ENCODE measurements at places on chromosomes 13 and 19.

DNA sequence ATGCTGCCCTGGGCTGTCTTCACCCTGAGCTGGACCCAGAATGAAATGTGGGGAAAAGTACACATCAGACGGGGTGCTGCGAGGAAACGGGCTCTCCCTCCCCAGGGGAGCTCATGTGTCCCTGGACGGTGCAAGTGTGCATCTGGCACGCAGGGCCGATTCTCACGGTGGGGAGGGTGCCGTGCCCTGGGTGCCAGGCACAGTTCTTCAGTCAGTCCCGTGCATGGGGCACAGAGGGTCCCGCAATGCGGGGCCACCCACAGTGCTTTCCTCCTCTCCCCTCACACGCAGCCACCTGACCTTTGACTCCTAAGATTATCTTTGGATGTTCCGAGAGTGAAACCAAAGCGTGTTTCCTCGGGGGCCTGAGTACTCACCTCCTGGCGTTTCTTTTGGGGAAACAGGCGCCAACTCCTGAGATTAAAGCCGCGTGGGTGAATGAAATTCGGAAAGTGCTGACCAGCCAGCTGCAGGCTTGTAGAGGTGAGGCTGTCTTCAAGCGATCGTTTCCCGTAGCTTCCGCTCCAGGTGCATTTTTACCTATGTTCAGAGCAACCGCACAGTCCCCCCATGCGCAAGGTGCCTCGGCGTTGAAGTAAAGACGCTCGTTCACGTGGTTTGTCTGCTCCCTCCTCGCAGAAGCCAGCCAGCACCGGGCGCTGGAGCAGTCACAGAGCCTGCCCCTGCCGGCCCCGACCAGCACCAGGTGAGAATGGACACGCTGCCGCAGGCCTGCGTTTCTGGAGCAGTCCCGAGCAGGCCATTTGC, 17.5 kb upstream of the F7 start:
- DNase-seq, result no peak

DNA sequence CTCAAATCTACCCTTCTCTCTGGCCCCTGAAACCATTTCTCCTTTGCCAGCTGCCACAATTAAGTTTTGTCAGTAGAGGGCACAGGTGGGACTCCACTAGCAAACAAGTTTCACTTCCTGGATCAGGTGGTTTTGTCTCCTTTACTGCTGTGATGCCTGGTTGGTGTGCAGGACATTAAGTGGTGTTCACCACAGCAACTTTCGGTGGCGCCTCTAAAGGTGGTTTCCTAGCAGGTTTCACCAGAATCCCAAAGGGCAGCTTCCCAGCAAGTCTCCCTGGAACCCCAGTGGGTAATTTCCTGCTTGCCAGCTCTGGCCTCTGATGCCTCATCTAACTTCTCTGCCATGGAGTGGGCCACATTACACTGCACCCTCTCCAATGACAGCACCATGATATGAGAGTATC, 16.6 kb downstream of the MED4 start:
- DNase-seq, result peak; percentile 32

DNA sequence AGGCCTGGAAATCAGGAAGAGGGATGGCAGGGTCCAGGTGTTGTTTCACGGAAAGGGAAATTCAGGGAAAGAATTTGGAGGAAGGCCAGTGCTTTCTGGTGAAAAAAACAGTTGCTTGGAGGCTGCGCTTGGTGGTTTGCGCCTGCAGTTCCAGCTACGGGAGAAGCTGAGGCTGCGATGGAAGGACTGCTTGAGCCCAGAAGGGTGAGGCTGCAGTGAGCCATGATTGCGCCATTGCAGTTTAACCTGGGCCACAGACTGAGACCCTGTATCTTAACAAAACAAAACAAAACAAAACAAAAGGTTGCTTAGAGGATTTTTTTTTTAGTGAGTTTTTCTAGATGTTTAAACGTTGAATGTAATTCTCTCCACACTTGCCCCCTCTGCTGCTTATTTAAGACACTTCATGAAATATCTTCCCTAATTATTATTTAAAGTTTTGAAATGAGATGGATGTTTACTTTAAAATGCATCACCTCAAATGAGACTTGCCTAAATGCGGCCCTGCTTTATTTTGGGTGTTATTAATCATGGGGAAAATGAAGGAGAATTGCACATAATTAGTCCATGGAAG, 75.4 kb upstream of the TRPC4 start:
- no peak for DNase-seq

GRCh38 chr13:43545317-43545874, 241.4 kb downstream of the ENOX1 start:
- DNase-seq, result no peak

DNA sequence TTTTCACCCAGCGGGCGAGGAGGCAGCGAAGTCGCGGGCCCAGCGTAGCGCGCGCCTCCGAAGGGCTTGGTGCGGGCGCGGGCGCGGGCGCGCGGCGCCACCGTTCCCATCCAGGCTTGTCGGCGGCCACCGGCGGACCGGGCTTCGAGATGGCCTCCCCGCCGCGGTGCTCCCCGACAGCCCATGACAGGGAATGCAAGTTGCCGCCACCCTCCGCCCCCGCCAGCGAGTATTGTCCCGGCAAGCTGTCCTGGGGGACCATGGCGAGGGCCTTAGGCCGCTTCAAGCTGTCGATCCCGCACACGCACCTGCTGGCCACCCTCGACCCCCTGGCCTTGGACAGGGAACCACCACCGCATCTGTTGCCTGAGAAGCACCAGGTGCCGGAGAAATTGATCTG, at the start of gene WDR88:
Gene WDR88 (plus strand): TSS at position 94 of the 400 bp plus-strand sequence. CDS start 56 bp downstream, at position 150.
- DNase-seq, result no peak

DNA sequence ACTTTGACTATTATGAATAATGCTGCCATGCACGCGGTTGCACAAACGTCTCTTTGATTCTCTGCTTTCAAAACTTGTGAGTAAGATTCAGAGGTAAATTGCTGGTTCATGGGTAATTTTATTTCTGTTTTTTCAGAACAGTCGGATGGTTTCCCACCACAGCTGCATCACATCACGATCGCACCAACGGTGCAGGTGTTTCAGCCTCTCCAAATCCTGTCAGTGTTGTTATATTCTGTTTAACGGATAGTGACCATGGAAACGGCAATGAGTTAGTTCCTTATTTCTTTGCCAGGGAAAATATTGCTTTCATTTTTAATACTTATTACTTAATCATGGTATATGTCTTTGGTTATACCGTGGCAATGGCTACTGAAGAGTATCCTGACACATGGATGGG, 19.1 kb upstream of the ZNF835 start:
- no peak for DNase-seq

- DNase-seq, result peak; percentile 26
Measured at GRCh38 chr19:55451163-55451964, 8.3 kb upstream of the SHISA7 start.

DNA sequence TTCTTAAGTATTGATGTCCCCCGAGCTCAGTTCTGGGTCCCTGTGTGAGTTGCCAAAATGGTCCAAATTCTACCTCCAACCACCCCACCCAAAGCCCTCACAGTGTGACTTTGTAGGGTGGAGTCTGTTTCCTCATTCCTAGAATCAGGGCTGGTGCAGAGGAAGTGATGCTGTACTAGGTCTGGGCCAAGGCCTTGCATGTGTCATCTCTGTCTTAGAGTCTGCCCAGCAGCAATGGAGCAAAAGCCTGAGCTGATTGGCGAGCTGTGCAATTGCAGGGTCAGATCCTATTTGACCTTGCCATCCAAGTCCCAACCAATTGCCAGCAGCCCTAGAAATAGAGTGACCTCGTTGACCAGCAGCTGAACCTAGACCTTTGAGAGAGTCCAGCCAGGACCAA, 97.0 kb upstream of the ANKRD10 start:
- no peak for DNase-seq

Data from CD4-positive, alpha-beta T cell treated with Interleukin-1 beta for 1 hour (primary cell).